Heart right ventricle (tissue), 16 donors: ENCODE measurements at places on chromosomes 3 and 15.
A peak's percentile ranks its signal among the peaks of the same experiment; 100 is the strongest.

- peaks cover 1% of the 10 kb centered on the region for H3K36me3 ChIP-seq
- H3K27ac ChIP-seq: no peak overlapping the region
- H3K4me1 ChIP-seq: peaks cover 66% of the 10 kb centered on the region
- DNase-seq: no peak
- H3K27me3 ChIP-seq: no peaks in the 10 kb centered on the region
These were observed 34.5 kb downstream of the PRICKLE2 start for GRCh38 chr3:64190517-64191515.

- H3K4me3 ChIP-seq: no peak overlapping the region
- DNase-seq: no peak
These were observed 13.7 kb upstream of the TPRG1 start for GRCh38 chr3:189158034-189158433.

DNA sequence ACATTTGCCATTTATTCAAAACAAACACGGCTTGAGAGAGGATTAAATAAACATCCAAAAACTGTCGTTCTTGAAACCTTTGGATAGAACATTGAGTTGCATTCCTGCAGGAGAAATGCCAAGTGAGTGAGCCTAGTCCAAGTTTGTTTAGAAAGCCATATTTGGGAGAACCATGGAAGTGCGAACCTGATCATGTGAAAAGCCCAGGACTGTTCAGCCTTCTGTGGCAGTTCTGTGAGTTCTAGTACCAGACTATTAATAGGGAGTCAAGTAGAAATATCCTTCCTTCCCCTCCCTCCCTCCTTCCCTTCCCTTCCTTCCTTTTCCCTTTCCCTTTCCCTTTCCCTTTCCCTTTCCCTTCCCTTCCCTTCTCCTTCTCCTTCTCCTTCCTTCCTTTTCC, 470.4 kb downstream of the LPP start:
- H3K4me1 ChIP-seq: peaks cover 8% of the 10 kb centered on the region
- H3K27me3 ChIP-seq: no peaks in the 10 kb centered on the region
- no peaks in the 10 kb centered on the region for H3K36me3 ChIP-seq

GRCh38 chr3:38460377-38461270, 6.9 kb downstream of the ACVR2B start:
- H3K4me1 ChIP-seq: peaks cover 53% of the 10 kb centered on the region
- peak overlapping the region; percentile 8 for H3K27ac ChIP-seq
- no peak for DNase-seq
- H3K36me3 ChIP-seq: no peaks in the 10 kb centered on the region

DNA sequence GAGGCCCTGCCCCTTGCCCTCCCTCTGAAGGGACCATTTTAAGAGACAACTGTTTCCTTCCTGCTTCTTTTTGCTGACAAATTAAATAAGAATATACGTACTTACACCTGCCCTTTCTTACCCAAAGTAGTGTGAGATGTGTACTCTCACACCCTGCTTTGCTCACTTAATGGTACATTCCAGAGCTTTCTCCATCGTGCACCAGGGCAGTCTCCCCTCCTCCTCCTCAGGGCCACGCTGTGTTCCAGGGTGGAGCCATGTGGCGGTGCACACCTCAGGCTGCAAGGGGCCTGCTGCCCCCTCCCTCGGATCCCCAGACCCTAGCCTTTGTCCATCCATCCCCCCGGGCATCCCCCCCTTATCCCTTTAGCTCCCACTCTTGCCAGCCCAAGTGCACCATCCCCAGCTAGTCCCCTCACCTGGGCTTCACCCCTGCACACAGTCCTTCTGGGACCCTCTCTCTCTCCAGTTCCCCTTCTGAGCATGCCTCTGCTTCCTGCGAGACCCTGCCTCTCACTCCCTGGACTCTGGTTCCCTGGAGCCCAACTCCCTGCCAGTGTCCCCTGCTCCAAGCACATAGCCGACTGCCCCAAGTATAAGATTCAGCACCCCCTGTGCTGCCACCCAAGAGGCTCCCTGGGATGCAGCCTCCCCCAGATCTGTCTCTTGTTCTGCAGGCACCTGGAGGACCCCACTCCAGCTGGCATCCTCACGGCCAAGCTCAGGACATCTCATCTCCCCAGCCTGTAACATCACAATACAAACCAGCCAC, 89.5 kb upstream of the IQSEC1 start:
- no peaks in the 10 kb centered on the region for H3K4me1 ChIP-seq
- H3K27me3 ChIP-seq: no peaks in the 10 kb centered on the region
- no peaks in the 10 kb centered on the region for H3K36me3 ChIP-seq
- DNase-seq: no peak

GRCh38 chr3:167884481-167884880, 149.0 kb downstream of the SERPINI1 start:
- H3K4me1 ChIP-seq: peaks cover 10% of the 10 kb centered on the region
- no peaks in the 10 kb centered on the region for H3K36me3 ChIP-seq
- DNase-seq: no peak
- no peak overlapping the region for H3K27ac ChIP-seq
- H3K4me3 ChIP-seq: no peak overlapping the region

GRCh38 chr3:49799761-49800160, at the start of gene CDHR4:
TSS of gene CDHR4 (minus strand) at chr3:49799873. CDS start at chr3:49799812, 61 bp downstream.
- H3K27ac ChIP-seq: no peak within 1 kb of the TSS
- no peaks in the 10 kb centered on the region for H3K27me3 ChIP-seq
- no peak within 1 kb of the TSS for H3K4me3 ChIP-seq
- H3K36me3 ChIP-seq: no peaks in the 10 kb centered on the region
- no peak for DNase-seq

DNA sequence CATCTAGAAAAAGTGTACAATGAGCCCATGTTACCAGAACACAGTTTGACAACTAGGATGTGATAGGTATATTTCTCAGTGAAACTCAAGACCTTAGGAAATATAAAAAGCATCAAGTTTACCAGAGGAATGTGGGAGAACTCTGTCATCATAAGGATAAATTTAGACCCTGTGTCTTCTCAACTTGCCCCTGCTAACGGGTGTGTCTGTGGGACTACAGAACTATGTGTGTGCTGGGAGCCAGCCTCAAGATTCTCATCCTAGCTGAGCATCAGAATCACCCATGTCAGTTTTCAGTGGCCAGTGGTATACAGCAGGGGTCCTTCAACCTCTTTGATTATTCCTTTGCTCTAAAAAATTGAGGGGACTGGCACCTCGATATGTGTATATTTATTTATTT, 393.3 kb downstream of the PLCL2 start:
- H3K27me3 ChIP-seq: no peaks in the 10 kb centered on the region
- H3K4me1 ChIP-seq: no peaks in the 10 kb centered on the region
- H3K4me3 ChIP-seq: no peak overlapping the region
- H3K36me3 ChIP-seq: no peaks in the 10 kb centered on the region

- H3K27ac ChIP-seq: peak overlapping the region; percentile 9
- H3K4me1 ChIP-seq: peaks cover 22% of the 10 kb centered on the region
- peak; percentile 75 for DNase-seq
- peak overlapping the region; percentile 27 for H3K4me3 ChIP-seq
These were observed 40.8 kb downstream of the FOXP1 start for GRCh38 chr3:71542521-71543370.

- no peak overlapping the region for H3K4me3 ChIP-seq
- no peaks in the 10 kb centered on the region for H3K27me3 ChIP-seq
- H3K27ac ChIP-seq: no peak overlapping the region
- H3K36me3 ChIP-seq: no peaks in the 10 kb centered on the region
These were observed 646.5 kb downstream of the MCTP2 start for GRCh38 chr15:94877833-94878232.

- no peak overlapping the region for H3K4me3 ChIP-seq
- peaks cover 28% of the 10 kb centered on the region for H3K4me1 ChIP-seq
- no peak for DNase-seq
- H3K27me3 ChIP-seq: no peaks in the 10 kb centered on the region
These were observed 6.4 kb downstream of the RPLP1 start for GRCh38 chr15:69459066-69459465.

DNA sequence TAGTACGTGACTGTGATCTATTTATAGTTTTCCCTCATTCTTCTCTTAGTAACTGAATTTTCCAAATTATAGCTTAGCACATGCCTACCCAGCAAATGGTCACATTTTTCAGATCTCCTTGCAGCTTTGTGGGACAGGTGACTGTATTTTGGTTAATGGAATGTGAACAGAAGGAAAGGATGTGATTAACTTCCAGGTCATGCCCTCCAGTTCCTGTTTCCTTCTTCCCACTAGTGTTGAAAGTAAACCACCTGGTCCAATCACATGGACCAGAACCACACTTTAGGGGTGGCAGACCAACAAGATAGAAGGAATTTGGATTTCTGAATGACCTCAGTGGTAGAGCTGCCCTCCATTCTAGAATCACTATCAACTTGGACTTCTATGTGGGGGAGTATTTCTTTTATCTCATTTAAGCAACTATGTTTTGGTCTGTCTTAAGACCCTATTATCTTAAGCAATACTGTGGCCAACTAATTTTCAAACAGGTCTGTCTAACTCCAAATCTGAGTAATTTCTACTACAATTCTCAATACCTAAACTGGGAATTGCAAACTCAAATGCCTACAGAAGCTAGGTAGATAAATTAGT, 76.0 kb upstream of the TSC22D2 start:
- DNase-seq: no peak
- H3K27ac ChIP-seq: no peak overlapping the region
- H3K4me1 ChIP-seq: no peaks in the 10 kb centered on the region
- no peaks in the 10 kb centered on the region for H3K36me3 ChIP-seq
- no peaks in the 10 kb centered on the region for H3K27me3 ChIP-seq
- no peak overlapping the region for H3K4me3 ChIP-seq

DNA sequence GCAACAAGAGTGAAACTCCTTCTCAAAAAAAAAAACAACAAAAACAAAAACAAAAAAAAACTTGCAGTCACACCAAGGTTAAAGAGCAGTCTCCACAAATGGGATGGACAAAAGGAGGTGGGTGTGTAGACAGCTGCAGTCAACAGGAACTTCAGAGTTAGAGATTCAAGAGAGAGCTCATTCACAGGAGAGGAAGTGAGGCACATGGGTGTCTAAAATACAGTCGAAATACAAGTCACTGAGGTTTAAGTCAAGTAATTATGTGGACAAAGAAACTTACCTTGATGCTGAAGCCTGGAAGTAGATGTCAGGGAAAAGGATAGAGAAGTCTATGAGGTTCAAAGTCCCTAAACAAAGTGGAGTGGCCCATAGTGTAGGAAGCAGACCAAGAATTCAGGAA, 14.8 kb downstream of the MRPS11 start:
- no peaks in the 10 kb centered on the region for H3K27me3 ChIP-seq
- H3K4me1 ChIP-seq: no peaks in the 10 kb centered on the region
- H3K4me3 ChIP-seq: no peak overlapping the region
- no peak overlapping the region for H3K27ac ChIP-seq

GRCh38 chr3:72452745-72453144, 395.5 kb downstream of the SHQ1 start:
- peaks cover 9% of the 10 kb centered on the region for H3K27me3 ChIP-seq
- no peak for DNase-seq
- H3K27ac ChIP-seq: no peak overlapping the region
- no peak overlapping the region for H3K4me3 ChIP-seq
- no peaks in the 10 kb centered on the region for H3K36me3 ChIP-seq
- H3K4me1 ChIP-seq: no peaks in the 10 kb centered on the region

GRCh38 chr3:55813268-55814097, 326.4 kb upstream of the WNT5A start:
- H3K4me1 ChIP-seq: no peaks in the 10 kb centered on the region
- DNase-seq: no peak
- H3K27me3 ChIP-seq: no peaks in the 10 kb centered on the region
- H3K36me3 ChIP-seq: no peaks in the 10 kb centered on the region
- H3K27ac ChIP-seq: no peak overlapping the region

- H3K4me1 ChIP-seq: peaks cover 58% of the 10 kb centered on the region
- no peak overlapping the region for H3K4me3 ChIP-seq
- no peak for DNase-seq
- no peaks in the 10 kb centered on the region for H3K36me3 ChIP-seq
- H3K27ac ChIP-seq: no peak overlapping the region
- H3K27me3 ChIP-seq: no peaks in the 10 kb centered on the region
These were observed 134.6 kb downstream of the SLCO3A1 start for GRCh38 chr15:91988071-91988470.

- H3K4me1 ChIP-seq: no peaks in the 10 kb centered on the region
- H3K27me3 ChIP-seq: no peaks in the 10 kb centered on the region
- no peak for DNase-seq
- H3K27ac ChIP-seq: no peak overlapping the region
These were observed 30.6 kb upstream of the CERS3 start for GRCh38 chr15:100559330-100559729.

DNA sequence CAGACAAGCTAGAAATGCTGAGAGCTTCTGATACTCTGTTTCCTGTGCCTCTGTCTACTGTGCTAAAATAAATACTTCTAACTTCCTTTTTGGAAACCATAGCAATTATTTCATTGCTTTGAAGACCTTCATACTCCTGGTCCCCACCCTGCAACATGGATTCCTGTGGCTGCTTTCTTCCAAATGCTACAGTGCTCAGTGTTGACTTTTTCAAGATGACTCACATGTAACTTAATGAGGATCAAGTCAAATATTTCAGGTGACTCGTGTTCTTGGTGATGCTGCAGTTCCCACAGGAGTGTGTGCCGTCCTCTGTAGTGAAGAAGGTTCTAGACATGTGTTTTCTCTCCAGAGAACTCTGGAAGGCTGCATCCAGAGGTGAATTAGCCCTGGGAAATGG, 288.6 kb downstream of the CLSTN2 start:
- H3K36me3 ChIP-seq: no peaks in the 10 kb centered on the region
- H3K27me3 ChIP-seq: no peaks in the 10 kb centered on the region
- DNase-seq: no peak
- H3K4me3 ChIP-seq: no peak overlapping the region

GRCh38 chr3:186515125-186515524, 29.1 kb downstream of the CRYGS start:
- H3K4me1 ChIP-seq: no peaks in the 10 kb centered on the region
- H3K27ac ChIP-seq: no peak overlapping the region
- H3K4me3 ChIP-seq: no peak overlapping the region
- no peaks in the 10 kb centered on the region for H3K27me3 ChIP-seq
- no peak for DNase-seq

- H3K4me3 ChIP-seq: no peak overlapping the region
- H3K4me1 ChIP-seq: no peaks in the 10 kb centered on the region
- no peak for DNase-seq
These were observed 8.9 kb downstream of the MYH15 start for GRCh38 chr3:108501535-108501934.

- no peaks in the 10 kb centered on the region for H3K27me3 ChIP-seq
- no peaks in the 10 kb centered on the region for H3K36me3 ChIP-seq
- no peak for DNase-seq
- H3K4me1 ChIP-seq: no peaks in the 10 kb centered on the region
- no peak overlapping the region for H3K4me3 ChIP-seq
These were observed 11.1 kb upstream of the MCF2L2 start for GRCh38 chr3:183439515-183439914.

GRCh38 chr3:196918968-196919367, 23.4 kb downstream of the NCBP2 start:
- no peaks in the 10 kb centered on the region for H3K4me1 ChIP-seq
- no peak for DNase-seq
- no peak overlapping the region for H3K27ac ChIP-seq
- H3K27me3 ChIP-seq: no peaks in the 10 kb centered on the region
- H3K36me3 ChIP-seq: peaks cover 67% of the 10 kb centered on the region
